ENCODE measurements at places on chromosomes 5 and 9.
A peak's percentile ranks its signal among the peaks of the same experiment; 100 is the strongest.

DNA sequence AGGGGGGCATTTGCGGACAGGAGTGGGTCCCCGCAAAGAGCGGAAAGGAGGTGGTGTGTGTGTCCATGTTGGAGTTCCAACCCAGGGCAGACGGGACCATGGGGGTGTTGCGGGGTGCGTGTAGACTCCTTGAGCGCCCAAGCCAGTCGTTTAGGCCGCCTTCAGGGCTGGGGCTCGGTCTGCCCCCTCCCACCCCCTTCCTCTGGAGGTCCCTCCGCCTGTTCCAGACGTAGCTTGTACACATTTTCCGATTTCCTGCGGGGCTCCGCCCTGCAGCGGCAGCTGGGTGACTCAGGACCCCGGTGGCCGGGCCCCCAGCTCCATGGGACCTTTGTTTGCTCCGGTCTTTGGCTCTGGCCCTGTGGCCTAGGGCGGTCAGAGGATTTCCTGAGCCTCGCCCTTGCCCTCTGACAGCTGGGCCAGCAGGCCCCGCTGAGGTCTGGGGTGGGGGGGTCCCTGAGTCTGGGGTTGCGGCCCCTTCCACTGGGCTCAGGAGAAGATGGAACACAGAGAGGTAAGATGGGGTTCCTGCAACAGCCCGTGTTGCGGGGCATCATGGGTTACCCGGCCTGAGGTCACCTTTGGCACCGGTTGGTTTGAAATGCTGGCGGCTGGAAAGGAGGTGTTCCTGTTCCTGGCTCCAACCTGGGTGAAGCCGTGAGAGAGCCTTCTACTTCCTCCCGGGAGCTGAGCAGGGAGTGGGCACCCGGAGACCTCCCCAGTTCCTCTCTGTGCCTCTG is 1.5 kb downstream of the PKN3 start:
- DNase-seq, result no peak

DNA sequence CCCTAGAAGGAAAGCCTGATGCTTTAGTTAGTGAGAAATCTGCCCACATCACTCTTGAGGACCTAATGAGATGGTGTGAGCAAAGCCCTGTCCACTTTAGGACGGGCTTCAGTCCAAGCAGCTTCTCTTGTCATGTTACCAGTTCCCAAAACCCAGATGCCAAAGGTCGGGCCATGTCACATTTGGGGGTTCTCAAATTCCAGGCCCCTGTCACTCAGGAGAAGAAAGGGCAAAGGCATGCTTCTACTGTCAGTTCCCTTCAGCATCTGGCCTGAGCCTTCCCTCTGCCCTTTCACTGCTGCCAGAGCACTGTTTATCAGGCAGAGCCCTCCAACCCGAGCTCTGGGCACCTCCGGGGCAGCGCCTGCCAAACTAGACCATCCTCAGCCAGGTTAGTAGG is 556.0 kb downstream of the BNC2 start:
- DNase-seq, result no peak

DNA sequence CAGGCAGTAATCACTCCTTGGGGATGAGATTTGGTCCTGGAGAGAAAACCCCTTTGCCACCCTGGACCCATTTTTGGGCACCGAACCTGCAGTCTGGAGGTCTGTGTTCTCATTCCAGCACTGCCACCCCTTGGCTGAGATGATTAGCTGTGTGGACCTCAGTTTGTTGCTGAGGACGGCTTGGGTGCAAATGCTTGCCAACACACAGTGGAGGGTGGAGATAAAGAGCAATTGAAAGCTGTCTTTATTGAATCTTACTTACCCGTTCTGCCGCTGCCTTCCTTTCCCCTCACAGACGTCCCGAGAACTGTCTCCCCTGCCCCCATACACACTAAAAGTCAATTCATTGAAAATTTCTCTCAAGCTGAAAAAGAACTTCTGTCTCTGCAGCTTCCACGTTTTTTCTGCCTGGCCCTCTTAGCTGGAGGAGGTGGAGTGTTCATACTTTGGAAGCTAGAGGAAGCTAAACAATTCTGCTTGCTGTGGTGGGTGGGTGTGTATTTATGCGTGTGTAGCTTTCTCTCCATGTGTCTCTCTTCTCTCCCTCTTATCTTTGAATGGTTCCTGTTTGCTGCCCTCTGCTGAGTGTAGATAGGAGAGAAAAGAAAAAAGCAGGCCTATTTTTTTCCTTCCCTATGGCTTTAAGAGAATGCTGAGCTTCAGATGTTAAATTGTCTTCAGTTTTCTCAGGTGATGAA is 6.6 kb downstream of the GALNT10 start:
- no peak for DNase-seq

DNA sequence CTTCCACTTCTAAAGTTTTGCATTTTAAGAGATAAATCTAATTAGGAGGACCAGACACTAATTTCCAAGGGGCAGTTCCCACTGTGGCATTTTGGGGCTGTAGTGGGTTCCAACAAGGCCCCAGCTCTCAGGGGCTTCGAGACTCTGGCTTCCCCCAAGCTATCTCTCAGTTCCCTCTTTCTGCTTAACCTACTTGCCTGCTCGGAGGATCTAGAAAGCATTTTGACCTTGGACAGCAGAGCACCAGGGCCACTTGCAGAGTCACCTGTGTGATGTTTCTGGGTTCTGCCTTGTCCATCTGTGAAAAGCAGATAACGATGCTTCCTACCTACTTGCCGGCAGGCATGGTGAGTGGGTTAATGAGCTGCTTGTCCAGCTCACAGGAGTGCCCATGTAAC is 175.4 kb downstream of the MED10 start:
- DNase-seq, result no peak

- DNase-seq, result no peak
Measured at GRCh38 chr9:109912726-109913460, 132.9 kb downstream of the PALM2AKAP2 start.

- peak; percentile 26 for DNase-seq
Measured at GRCh38 chr5:68287976-68288706, 72.6 kb downstream of the PIK3R1 start.

GRCh38 chr9:126366366-126367011 is 39.9 kb downstream of the MVB12B start:
- no peak for DNase-seq

DNA sequence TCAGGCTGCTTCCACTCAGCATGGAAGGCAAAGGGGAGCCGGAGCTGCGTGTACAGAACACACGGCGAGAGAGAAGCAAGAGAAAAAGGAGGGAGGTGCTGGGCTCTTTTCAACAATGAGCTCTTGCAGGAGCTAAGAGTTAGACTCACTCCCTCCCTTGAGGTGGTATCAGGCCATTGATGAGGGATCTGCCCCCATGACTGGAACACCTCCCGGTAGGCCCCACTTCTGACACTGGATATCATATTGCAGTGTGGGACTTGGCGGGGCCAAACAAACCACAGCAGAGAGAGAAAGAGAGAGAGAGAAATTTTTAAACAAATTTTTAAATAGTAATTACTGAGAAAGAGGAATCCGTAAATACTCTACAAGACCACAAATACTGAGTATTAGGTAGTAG is 182.2 kb downstream of the TRIO start:
- DNase-seq, result no peak

DNA sequence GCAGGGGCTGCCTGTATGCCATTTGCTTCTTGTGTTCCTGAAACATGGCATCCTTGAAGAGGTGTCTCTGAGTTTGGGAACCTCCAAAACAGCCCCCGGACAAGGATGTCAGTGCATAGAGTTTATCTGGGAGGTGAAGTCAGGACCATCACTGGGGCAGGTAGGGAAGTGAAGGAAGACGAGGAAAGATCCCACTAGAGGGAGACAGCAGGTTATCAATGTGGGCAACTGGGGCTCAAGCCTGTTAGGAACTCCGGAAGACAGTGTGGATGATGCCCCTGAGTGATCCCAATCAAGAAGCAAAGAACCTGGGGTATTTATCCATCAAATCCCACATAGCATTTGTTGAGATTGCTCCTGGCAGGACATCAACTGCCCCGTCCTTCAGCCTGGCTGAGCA is 233.1 kb downstream of the AGTPBP1 start:
- no peak for DNase-seq

GRCh38 chr5:6162175-6162574 is 216.2 kb downstream of the MED10 start:
- DNase-seq, result no peak

DNA sequence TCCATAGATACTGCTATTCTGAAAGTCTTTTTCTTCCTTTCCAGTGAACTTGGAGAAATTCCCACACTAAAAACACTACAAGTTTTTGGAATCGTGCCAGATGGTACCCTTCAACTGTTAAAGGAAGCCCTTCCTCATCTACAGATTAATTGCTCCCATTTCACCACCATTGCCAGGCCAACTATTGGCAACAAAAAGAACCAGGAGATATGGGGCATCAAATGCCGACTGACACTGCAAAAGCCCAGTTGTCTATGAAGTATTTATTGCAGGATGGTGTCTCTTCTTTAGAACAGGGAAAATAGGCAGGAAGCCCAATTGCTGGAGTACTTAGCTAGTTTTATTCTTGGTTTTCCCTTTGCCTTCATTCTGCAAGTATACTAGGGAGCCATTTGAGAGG is 29.9 kb downstream of the SKP2 start:
- DNase-seq, result no peak

DNA sequence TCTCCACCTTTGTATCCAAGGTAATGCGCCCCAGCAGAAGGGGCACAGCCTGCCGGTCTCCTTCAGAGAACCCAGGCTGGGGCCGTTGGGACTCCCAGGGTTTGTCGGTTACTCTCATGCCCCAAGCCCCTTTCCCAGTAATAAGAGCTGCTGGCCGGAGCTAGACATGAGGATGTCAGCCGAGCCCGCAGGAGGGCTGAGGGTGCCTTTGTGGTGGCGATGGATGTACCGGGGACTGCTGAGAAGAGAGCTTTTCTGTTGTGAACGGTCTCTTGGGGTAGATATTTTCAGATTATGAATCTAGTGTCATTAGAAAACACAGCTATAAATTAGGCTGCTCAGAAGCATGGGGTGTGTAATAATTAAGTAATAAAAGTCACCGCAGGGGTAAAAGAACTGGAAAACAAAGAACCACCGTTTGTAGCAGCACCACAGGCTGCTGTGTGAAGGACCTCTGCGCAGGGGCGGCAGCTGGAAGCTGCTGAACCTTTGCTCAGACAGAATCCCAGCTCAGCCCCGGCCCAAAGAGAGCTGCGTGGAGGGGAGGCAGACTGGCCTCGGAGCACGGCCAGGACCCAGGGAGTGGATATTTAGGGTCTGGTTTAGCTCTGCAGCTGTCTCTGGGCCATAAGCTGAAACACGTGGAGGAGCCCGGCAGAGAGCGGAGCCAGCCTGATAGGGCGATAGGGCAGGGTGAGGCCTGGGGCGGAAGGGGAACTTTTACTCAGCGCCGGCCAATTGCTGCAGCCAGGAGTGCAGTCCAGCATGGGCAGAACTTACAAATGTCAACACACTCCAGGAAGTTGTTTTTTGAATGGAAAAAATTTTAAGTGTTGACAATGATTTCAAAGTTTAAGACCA is 50.5 kb upstream of the BARHL1 start:
- DNase-seq, result no peak

GRCh38 chr9:15697446-15697851 is 144.6 kb downstream of the CCDC171 start:
- DNase-seq, result no peak

DNA sequence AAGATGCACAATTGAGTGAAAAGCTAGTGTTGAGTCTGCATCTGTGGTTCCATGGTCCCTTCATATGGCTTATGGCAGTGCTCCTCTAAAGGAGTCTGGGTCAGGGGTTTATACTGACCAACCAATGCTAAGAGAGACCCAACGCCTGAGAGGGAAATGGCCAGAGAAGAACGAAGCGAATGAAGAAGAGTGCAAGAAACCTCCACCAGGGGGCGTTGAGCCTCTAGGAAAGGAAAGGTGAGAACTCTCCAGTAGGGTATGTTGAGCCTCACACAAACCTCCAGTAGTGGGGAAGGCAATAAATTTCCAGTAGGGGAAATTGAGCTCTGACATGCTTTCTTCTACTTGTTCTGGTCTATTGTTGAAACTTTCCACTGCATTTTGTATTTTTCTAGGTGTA is 470.6 kb downstream of the PRDM9 start:
- no peak for DNase-seq

- no peak for DNase-seq
Measured at GRCh38 chr5:39580702-39581453, 156.1 kb upstream of the DAB2 start.

DNA sequence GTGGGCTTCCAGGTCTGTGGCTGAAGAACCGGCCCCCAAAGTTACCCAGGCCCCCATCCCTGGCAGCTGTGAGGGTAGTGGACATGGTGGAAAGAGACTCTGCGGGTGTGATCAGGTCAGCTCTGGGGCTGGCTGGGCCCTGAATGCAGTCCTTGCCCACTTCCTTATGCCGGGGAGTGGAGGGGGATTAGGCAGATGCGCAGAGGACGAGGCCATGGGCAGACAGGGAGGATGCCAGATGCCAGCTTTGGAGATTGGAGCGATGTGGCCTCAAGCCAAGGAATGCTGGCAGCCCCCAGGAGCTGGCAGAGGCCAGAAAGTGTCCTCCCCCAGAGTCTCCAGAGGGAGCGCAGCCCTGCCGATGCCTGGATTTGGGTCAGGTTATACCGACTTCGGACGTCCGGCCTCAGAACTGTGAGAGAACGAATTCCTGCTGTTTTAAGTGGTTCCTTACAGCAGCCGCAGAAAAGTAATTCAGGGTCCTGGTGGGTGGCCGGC is 69.8 kb downstream of the ADAMTS2 start:
- no peak for DNase-seq

GRCh38 chr5:84118551-84118950 is 266.1 kb downstream of the EDIL3 start:
- no peak for DNase-seq

- DNase-seq, result no peak
Measured at GRCh38 chr5:178207183-178207916, 3.0 kb downstream of the HNRNPAB start.

- DNase-seq, result no peak
Measured at GRCh38 chr5:150641824-150642566, 1.5 kb downstream of the SYNPO start.

DNA sequence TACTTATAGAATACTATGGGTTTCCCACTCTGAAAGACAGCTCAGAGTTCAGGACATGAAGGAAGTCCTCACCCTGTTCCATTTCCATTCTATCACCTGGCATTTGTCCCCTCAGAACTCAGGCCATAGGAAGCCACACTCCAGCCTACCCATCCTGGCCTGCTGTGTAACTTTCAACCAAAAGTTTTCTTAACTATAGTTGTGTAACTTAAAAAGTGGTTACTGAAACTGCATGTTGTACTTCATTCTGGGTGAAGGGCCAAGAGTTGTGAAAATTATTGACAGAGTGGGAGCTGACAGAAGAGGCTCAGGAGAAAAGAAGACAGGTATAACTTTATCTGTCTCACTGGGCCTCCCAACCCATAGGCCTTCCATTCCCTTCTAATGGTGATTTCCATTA is 212.5 kb downstream of the RAB3C start:
- DNase-seq, result no peak

- no peak for DNase-seq
Measured at GRCh38 chr5:129118405-129118804, 23.9 kb downstream of the ISOC1 start.

GRCh38 chr5:91007780-91008402 is 375.2 kb downstream of the ARRDC3 start:
- no peak for DNase-seq

DNA sequence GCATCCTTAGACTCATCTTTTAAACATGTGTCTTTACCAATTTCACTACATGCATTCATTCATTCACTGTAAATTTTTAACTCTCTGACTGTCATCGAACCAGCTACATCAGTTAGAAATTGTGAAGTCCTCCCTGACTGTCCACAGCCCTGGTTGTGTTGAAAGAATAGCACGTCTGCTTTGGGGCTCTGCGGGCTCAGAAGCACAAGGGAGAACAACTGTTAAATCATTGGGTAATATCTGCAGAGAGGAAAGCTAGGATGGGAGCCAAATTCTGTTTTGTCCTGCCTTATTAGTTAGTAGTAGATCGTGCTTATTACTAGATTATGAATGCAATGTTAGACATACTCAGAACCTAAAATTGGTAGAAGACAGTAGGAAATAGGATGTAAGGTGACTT is 26.3 kb upstream of the FAM120AOS start:
- no peak for DNase-seq

- no peak for DNase-seq
Measured at GRCh38 chr5:126271141-126271540, 152.1 kb upstream of the GRAMD2B start.
